ENCODE measurements at places on chromosomes 2 and 18.

- peak; percentile 21 for DNase-seq
Observed at GRCh38 chr2:8633186-8633734, 48.6 kb upstream of the ID2 start.

GRCh38 chr2:188678882-188679281, 295.3 kb upstream of the COL3A1 start:
- no peak for DNase-seq

- DNase-seq = no peak
Observed at GRCh38 chr2:172481507-172482262, 54.3 kb downstream of the ITGA6 start.

DNA sequence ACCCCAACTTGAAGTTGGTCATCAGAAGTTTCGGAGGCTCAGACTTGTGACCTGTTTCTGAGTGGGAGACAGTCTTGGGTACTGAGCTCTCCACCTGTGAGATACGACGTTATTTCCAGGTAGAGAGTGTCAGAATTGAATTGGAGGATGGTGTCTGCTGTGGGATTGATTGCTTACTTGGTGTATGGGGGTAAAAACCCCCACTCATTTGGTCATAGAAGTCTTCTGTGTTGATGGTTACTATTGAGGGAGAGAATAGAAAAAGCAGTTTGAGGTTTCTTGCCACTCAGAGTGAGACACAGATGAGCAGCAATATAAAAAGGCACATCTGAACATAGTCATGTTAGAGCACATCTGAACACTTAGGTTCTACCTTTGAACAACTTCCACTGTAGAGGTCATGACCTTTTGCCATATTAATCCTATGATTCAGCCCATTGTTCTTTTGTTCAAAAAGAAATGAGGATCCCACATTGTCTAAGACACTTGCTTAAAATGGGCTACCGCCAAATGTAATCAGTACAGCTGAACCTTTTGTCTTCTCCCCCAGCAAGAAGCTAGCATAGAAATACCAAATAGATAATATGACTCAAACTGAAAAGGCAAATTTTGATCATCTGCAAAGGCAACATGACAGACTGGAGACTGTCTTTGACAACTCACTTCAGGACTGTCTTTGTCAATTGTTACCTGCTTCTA, 73.3 kb downstream of the NAB1 start:
- no peak for DNase-seq

GRCh38 chr2:145692971-145693478, 1173.1 kb upstream of the ZEB2 start:
- DNase-seq = no peak

DNA sequence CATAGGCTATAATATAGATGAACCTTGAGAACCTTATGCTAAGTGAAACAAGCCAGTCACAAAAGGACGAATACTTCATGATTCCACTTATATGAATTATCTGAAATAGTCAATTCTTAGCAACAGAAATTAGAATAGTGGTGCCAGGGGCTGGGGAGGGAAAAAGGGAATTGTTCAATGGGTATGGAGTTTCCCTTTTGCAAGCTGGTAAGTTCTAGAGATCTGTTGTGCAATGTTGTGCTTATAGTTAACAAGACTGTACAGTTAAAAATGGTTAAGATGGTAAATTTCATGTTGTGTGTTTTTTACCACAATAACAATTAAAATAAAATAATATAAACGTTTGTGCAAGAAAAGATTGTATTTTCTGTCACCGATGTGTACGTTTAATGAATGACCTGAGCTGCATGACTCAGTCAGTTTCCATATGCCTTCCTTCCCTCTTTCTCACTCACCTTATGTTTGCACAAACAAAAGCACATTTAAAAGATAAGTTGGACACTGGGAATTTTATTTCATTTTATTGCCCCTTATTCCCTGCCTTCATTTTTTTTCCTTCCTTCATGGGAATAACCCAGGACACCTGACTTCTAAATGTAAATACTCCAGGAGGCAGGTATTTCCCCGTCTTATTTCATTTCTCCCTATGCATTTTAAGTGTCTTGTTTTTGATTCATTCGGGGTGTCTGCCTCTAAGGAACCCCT, 143.7 kb upstream of the TTC39C start:
- DNase-seq = no peak

- no peak for DNase-seq
Observed at GRCh38 chr2:112724591-112725525, 4.0 kb downstream of the NT5DC4 start.

DNA sequence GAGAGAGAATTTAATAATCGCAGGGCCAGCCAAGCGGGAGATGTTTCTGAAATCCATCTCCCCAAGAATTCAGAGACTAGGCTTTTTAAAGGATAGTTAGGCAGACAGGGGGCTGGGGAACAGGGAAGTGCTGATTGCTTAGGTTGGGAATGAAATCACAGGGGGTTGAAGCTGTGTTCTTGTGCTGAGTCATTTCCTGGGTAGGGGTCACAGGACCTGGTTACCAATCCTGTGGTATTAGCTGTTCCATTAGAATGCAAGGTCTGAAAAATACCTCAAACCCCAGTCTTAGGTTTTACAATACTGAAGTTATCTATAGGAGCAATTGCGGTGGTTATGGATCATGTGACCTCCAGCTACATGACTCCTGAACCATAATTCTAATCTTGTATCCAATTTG, 4.6 kb downstream of the SP140 start:
- no peak for DNase-seq

DNA sequence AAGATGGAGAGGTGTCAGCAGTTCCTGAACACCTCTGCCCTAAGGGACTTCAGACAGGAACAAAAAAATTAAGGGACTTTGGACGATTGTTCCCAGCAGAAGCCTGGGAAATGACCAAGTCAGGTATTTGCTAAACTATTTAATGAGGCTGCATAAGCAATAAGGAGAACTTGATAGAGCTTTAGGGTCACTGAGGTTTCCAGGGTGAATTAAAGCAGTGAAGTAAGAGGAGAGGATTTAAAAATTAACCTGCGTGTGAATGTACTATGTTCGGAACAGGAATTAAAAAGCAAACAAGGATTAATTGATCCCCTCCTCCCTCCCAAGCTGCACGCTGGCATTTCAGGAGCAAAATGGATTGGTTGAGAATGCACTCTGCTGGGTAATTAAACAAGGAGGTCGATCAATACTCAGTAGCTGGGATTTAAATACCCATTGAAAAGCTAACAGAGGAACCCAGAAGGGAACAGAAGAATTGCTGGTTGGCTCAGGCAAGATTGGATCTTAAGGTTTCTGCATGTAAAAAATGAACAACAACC, 157.2 kb downstream of the RNF152 start:
- DNase-seq = no peak

DNA sequence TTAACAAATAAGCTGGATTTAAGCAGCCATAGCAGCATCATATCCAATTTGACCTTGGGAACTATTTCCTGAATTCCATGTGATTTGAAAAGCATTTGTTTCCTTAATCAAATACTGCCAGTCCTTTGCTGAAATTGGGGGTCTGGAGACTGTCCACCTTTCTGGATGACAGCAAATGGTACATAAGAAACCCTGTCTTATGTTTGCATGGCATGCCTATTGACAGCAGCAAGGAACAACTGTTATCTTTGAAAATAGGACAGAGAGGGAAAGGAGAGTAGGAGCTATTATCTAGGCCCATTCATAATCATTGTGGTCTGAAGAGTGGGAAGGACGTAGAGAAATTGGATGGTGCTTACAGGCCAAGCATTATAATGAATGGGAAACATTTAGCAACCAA, 129.2 kb upstream of the CTNNA2 start:
- no peak for DNase-seq

- DNase-seq = no peak
Observed at GRCh38 chr2:100647709-100648108, 84.9 kb downstream of the PDCL3 start.
